ENCODE measurements at places on chromosomes 11 and 22.

GRCh38 chr11:109362059-109362458, 59.9 kb upstream of the C11orf87 start:
- DNase-seq = no peak

DNA sequence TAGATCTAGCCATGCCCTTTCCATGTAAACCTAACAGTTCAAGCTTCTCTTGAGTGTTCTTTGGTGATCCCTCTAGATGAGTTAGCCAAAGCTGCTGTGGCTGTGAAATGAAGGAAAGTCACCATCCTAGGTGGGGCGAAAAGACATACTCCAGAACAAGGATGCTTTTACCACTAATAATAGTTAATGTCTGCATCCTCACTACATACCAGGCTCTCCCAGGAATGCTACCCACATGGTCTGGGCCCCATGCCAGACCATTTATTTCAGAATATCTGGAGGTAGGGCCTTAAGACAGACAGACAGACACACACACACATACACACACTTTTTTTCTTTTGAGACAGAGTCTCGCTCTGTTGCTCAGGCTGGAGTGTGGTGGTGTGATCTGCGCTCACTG, 14.7 kb downstream of the ABTB2 start:
- no peak for DNase-seq

DNA sequence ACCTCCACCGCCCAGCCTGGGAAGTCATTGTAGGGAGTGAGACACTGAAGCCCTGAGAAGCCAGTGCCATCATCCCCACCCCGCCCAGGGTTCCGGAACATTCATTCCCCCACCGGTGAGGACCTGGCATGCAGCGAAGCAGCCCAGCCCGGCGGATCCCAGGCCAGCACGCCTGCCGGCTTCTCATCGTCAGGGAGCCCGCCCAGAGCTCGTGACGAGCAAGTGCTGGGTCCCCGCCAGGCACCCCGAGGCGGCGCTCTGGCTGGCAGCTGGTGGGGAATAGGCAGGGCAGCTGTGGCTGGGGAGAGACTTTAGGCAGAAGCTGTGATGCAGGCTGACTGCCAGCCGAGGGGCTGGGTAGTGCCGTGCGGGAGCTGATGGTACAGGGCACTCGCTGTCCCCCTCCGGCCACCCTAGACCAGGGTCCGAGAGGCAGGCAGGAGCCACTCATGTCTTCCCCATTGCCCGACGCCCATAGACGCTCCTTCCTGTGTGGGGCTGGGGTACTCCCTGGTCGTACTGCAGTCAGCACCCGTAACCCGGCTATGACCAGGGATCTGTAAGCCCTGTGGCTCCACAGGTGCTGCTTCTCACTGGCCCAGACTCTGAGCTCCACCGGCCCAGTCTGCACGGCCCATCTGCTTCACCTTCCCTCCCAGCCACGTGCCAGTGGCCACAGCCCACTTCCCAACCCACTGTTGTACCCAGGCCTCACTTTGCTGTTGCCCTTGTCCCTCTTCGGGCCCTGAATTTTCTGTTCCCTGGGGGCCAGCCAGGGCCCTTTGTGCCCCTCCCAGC, 24.5 kb upstream of the CABP7 start:
- DNase-seq = no peak

- DNase-seq = no peak
Observed at GRCh38 chr11:21895686-21896085, 297.2 kb upstream of the ANO5 start.

DNA sequence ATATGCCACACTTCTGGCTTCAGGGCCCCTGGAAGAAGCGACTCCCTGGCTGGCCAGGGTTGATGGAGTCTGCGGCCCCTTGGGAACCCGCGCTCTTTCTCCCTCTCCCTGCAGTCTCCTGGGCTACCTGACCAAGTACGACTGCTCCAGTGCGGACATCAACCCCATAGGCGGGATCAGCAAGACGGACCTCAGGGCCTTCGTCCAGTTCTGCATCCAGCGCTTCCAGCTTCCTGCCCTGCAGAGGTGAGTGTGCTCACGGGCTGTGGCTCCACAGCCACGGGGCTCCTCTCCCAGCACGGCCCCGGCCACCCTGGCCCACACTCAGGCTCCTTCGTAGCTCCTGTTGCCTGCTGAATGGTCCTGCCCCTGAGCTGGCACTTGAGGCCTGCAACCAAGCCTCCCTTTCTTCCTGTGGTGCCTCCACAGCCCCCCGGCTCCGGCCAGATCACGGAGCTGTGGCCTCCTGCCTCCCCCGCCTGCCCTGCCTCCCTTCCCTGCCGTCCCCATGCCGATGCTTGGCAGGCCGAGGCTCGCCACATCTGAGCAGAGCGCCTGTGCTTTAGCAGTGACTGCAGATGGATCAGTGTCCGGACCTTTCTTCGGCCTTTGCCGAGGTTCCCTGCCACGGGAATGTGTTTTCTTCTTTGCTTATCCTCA, 36.2 kb upstream of the KRTAP5-7 start:
- DNase-seq = no peak

DNA sequence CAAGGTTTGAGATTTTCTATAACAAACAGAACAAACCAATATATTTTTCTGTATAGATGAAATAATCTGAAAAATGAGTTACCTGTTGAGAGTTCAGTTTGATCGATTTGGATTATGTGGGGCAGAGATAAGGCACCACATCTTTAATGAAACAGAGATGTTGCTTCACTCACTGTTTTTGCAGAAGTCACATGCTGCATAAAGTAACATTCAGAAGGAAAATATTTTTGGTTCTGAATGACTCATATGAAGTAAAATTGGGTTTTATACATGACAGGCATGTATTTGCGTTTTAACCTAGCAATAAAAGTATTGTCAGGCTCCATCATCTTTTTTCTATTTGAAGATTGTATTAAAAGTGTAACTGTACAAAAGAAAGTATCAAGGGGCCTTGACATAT, 77.8 kb downstream of the BBOX1 start:
- DNase-seq = no peak

DNA sequence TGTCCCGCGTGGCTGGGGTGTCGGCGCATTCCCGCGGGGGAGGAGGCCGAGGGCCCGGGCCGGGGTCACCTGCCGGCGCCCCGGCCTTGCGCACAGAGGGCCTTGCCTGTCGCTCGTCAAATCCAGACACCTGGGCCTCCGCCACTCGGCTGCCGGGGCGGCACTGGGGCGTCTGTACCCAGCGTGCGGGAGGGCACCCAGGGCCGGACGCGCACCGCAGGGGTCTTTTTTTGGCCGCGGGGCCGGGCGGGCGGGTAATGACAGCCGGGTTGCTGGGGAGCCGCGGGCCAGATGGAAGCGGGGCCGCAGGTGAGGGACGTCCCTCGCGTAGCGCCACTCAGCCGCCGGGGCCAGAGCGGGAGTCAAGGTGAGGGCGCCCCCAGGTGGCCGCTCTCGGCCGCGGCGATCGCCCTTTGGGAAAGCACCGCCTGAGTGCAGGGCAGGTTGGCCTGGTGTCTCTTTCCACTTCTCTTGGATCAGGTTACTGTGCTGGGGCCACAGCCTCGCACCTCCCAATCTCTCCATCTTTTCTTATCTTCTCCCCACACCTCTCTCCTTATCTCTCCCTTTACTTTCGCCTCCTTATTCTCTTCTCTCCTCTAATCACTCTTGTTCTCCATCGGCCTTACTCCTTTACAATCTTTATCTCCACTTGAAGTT, 3.5 kb downstream of the PHLDB1 start:
- peak; percentile 75 for DNase-seq

- DNase-seq = peak; percentile 86
Observed at GRCh38 chr22:17258015-17258787, 39.0 kb upstream of the ADA2 start.

DNA sequence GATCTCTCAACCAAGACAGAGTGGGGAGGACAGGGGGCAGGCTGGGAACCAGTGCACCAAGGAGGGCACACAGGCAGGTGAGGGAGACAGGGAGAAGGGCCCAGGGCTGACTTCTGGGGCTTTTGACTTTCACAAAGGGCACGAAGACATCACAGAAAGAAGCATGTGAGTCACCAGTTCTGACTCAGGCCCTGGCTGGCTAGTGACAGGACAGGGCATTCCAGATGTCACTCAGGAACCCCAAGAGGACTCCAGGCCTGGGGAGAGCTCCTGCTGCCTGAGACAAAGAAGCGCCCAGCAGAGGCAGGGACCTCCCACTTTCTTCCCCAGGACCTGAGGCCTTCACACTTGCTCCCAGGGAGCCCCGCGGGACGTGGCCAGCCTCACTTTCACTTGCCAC, 497.2 kb downstream of the BUD13 start:
- DNase-seq = no peak

- DNase-seq = no peak
Observed at GRCh38 chr11:67463680-67464410, 5.2 kb downstream of the TMEM134 start.

DNA sequence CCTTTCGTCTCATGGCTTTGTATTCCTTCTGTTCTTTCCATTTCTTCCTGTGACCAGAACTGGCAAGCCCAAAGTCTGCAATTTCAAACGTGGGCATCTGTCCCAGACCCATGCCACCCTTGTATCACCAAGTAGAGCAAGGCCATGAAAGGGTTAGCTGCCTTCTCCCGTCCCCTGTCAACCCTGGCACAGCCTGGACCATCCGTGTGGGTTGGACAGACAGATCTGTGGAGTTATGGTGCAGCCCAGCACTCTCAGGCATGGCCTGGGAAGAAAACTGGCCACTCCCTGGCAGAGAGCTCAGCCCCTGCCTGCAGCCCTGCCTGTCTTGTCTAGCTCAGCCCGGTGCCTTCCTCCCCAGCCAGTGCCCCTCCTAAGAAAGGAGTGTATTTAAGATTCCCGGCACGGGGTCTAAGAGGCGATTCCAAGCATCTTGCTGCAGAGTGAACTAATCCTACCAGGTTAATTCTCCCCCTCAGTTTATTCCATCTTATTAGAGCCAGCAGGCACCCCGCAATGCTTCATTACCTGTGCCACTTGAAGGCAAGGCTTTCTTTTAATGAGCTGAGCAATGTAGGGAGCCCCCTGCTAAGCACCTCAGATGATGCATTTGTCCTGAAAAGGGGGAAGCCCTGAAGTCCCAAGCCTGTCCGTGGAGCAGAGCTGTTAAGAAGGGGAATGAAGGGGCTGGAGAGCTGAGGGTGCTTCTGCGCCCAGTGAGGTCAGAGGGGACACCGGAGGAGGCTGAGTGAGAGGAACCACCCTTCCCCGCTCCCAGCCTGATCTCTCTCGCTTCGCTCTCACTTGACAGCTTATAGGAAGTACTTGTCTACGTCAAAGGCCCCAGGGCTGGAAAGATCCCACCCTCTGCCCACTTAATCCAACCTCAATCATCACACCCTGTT, 130.6 kb downstream of the SPATA19 start:
- DNase-seq = no peak

DNA sequence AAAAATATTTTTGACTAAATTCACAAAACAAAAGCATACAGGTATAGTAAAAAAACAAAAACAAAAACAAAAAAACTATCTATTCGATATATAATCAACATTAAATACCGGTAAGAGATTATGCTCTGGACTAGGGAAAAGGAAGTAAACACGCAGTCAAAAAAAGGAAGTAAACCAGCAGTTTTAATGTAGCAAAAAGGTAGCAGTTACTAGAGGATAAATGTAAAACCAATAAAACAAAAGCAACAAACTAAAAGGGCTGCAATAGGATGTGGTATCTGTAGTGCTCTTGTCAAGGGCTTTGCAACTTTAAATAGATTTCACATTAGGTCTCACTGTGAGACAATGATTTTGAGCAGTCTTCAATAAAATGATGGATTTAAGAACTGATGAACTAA, 2.4 kb downstream of the TRIM22 start:
- no peak for DNase-seq

- DNase-seq = no peak
Observed at GRCh38 chr22:49524362-49524761, 303.3 kb downstream of the BRD1 start.

DNA sequence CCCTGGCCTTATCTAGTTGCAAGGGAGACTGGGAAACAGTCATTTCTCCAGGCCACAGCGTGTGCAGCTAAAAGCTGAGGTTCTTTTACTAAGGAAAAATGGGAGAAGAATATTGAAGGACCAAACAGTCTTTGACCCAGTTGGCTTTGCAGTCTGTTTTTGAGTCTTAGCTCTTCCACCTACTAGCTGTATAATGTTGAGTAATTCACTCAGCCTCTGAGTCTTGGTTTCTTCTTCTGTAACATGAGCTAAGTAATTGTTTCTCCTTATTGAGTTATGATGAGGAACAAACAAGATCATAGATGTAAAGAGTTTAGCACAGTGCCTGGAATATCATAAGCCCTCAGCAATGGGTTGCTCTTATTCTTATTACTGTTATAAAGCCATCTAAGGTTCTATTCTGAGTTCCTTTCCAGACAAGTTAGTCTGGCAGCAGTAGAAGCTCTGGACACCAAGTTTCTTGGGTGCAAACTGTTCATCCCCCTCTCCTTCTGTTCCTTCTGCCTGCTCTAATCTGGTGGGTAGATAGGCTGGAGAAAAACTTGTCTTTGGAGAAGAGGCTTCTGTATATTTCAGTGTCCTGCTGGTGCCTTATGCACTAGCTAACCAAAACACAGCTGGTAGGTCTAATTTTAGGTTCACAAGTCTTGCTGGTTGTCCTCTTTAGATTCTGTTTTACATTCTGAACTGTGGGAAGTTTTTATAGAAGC, 13.5 kb downstream of the TRIM44 start:
- DNase-seq = no peak

DNA sequence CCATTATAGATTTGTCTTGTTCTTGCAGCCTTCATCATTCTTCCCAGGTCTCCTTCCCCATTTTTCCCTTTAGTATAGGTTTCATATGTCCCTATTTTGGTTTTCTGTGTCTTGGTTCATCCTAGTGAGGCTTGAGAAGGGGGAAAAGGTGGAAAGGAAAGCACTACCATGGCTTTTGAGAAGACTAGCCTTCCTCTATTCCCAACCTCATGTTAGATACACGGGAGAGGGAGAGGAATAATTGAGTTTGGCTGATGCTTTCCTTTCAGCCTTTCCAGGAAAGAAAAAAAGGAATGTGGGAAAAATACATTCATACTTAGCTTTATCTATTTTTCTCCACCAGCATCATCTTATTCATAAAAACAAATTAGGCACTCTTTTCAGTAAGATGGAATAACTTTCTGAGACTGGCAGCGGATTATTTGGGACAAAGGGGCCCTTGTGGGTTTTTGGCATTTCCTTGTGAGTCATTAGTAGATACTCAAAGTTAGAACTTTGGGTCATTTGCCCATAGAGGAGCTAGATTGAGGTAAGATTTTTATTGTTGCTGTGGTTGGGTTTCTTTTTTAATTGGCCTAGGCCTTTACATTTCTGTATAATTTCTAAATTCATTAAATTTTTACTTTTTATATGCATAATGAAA, 23.8 kb downstream of the CAPRIN1 start:
- no peak for DNase-seq
